Nephron progenitor cell (in vitro differentiated cells): ENCODE measurements at places on chromosomes 2 and 18.

GRCh38 chr2:120014226-120014980, 1.5 kb downstream of the EPB41L5 start:
- DNase-seq = no peak

DNA sequence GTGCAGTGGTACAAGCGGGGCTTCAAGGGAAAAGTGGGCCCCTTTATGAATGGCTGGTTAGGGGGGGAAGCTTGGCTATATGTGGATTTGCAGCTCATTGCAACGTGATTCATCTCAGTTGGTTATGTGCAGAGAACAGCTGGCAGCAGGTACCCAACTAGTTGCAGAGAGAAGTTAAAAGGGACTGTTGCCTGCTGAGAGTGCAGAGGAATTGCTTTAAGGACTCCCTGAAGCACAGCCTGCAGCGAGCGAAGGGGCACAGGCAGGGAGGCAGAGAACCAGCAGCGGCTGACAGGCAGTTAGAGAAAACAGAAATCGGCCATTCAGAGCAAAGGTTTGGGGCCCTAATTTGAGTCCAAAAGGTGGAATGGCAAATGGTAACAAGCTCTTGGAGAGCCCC, 278.2 kb upstream of the LYPD1 start:
- DNase-seq = no peak

DNA sequence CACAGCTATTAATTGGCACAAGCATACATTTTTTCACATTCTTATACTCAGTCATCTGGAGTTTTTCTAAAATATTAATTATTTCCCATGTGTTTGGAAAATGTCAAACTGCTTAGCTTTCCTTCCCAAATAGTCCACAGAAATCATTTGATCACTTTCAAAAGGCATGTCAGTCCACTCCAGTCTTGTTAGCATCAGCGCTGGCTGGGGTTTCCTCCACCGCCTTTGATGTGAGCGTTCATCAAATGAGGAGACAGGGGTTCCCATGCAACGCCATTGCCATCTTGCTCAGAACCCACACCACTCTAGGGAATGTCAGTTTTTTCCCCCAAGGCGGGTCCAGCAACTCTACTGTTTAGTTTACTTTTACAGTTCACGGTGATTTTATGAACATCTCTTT, 13.1 kb upstream of the RAX start:
- DNase-seq = no peak

GRCh38 chr2:111919794-111920608, 21.6 kb downstream of the MERTK start:
- DNase-seq = no peak

DNA sequence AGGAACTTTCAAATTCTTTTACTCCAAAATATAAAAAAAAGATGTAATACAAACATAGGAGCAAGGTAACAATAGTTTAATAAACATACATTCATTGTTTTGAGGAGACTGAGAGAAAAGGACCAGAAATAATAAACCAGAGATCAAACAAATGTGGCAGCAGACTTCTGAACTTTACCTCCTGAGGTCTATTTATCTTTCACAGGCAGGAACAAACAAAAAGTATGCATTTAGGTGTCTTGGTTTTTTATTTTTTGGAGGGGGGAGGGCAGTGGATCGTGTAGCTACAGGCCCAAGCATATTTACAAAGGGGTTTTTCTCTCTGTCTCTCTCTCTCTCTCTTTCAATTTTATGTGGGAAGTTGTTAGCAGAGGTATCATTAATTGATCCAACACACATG, 5.6 kb downstream of the PPP4R1 start:
- DNase-seq = no peak

DNA sequence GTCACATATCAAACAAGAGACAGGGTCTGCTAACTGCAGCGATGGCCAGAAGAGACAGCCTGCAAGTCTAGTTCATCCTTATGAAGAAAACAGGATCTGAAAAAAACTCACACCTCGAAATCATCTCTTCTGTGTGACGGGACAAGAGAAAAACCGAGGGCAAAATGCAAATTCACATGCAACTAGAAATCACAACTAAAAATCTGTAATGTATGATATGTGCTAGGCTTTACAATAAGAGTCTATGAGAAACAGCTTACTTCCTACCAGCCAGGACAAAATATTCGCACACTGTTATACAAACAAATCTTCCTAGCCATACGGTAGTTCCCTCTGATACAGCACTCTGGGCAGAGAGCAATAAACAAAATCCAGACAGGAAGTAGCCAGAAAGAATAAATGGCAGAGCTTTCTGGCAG, 48.8 kb downstream of the ANKRD44 start:
- no peak for DNase-seq

GRCh38 chr2:109396202-109397180, 217.3 kb downstream of the SEPTIN10 start:
- DNase-seq = no peak

DNA sequence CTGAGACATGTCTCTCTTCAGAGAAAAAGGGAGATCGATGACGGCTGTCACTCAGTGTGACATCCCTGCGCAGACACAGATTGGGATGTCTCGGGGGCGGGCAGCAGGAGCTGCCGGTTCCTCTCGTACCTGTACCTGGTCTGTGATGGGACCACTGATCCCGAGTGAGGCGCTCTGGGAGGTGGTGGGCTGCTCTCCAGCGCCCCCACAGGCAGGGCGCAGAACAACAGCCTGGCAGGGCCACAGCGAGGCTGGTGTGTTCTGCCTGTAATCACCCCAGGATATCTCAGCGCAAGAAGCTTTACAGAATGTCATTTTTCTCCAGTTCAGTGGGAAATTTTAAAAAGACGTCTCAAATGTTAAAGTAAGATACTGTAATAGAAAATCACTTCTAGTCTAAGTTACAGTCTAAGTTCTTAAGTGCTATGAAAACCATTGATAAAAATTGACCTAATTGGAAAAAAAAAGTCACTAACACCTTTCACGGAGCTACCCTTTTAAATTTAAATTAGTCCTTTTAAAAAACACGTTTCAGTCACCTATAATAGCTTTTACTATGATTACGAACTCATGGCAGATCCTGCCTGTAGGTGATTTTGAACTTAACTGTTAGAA, 189.8 kb downstream of the SNTG2 start:
- DNase-seq = peak; percentile 70

DNA sequence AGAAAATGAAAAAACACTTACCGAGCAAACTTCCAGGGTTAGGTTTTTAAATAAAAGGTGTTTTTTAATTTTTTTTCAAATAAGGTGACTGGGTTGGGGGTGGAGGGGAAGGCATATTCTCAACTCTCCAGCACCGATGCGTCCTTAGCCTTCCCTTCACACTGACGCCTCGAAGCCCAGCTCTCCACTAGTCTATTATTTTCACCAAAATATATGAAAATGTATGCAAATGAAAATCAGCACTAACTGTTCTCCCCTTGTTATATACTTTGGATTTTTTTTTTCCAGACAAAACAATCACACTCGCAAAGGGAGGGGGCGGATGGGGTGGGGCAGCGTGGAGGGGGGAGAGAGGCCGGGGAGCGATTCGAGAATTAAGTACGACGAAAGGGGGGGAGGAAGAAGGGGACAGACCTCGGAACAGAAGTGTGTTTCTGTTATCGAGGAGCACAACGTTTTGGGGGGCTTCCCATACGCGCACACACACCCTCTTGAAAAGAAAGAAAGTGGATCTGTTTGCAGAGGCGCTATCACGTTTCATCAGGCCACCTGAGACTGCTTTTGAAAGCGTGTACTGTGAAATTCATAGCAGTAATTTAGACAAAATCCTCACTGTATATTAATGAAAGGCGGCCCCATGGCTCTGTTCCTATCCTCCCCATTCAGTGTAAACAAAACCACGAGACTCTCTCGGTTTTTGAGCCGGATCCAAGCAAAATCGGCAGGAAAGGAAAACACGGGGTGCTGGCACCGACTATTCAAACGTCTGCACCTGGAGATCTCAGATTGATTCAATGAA, 2.4 kb upstream of the POU3F3 start:
- DNase-seq = no peak

- DNase-seq = no peak
These were observed 147.6 kb downstream of the THADA start for GRCh38 chr2:43448011-43448821.

DNA sequence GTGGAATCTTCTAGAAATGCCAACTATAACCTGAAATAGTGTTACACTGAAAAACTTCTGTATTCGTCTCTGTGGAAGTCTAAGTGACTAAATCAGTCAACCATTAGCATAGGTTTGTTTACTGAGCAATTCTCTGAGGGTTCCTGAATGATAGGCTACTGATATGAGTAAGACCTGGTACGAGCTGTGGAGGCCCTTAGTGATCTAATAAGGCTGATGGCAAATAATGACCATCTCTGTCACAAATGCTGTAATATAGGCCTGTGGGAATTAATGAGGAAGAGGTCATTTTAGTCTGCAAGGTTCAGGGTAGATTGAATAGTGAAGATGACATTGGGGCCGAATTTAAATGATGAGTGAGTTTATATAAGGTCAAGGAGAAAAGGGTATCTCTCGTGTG, 82.5 kb downstream of the MGAT5 start:
- no peak for DNase-seq

DNA sequence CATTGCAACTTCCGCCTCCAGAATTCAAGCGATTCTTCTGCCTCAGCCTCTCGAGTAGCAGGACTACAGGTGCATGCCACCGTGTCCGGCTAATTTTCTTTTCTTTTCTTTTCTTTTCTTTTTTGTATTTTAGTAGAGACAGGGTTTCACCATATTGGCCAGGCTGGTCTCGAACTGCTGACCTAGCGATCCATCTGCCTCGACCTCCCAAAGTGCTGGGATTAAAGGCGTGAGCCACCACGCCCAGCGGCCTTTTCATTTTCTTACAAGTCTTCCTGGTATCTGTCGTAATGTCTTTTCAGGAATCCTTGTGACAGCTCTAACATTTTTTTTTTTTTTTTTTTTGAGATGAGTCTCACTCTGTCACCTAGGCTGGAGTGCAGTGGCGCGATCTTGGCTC, 66.4 kb upstream of the EDAR start:
- no peak for DNase-seq

GRCh38 chr18:2840521-2840920, 6.3 kb upstream of the EMILIN2 start:
- DNase-seq = no peak

GRCh38 chr2:180124273-180125139, 117.4 kb upstream of the CWC22 start:
- DNase-seq = peak; percentile 4

DNA sequence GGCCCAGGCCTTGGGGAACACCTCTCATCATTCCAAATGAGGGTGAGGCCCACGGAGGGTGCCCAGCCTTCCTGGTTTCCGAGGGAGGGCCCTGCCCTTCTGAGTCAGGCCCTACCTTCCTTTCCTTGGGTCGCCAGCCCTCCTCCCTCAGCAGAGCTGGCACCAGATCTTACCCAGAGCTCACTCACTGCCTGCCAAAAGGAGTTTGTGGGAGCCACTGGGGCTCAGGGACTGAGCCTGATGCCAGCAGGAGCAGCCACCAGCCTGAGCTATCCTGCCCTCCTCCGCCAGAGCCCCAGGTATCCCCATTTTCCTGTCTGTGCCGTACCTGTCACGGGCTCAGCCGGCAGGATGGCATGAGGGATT, 64.1 kb downstream of the NRP2 start:
- no peak for DNase-seq

- no peak for DNase-seq
These were observed 128.3 kb upstream of the SPATS2L start for GRCh38 chr2:200177971-200178911.

GRCh38 chr2:101893681-101894381, 97.9 kb upstream of the IL1R2 start:
- DNase-seq = no peak

GRCh38 chr2:223270548-223270947, 218.6 kb downstream of the KCNE4 start:
- no peak for DNase-seq

DNA sequence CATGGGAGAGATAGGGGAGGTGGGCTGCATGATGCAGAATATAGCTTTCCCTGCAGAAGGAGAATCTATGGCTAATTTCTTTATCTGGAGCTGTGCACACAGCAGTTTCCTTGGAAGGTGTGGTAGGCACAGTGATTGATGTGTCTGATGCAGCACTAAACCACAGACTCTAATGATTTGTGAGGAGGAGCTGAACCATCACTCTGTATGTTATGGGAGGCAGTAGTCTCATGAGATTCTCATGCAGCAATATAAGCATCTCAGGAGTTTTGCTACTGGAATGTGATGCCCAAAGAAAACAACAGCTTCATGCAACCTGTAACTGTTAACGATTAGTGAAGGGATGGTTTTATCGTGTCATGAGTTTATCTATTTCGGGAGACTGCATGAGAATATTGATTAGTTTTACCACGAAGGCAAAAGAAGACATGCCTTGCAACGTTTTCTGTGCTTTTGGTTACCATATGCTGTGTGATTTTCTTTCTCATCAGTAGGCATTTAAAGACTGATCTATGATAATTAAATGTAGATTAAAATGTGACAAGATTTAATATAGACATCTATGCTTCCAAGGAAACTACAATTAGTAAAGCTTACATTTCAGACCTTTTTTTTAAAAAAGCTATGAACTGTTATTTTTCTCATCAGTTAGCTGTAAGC, 286.8 kb downstream of the ARL6IP6 start:
- DNase-seq = no peak

DNA sequence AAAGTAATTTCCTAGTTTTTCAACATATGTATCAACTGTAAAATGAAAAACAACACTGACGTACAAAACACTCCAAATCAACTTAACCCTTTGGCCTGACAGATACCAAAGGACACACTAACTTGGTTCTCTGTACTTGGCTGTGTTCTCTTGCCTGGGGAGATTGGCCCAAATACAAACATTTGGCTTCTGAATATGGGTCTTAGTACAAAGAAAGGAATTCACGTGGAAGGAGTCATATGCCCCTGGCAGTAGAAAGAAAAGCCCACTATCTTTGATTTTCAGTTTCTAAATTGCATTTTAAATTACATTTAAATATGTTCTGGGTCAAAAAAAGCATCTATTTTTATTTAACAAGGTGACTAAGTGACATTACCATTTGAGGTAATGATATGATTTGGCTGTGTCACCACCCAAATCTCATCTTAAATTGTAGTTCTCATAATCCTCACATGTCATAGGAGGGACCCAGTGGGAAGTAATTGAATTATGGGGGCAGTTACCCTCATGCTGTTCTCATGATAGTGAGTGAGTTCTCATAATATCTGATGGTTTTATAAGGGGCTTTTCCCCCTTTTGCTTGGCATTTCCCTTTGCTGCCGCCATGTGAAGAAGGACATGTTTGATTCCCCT, 153.6 kb upstream of the CCDC195 start:
- no peak for DNase-seq

GRCh38 chr2:153416071-153416470, 62.5 kb downstream of the RPRM start:
- no peak for DNase-seq

DNA sequence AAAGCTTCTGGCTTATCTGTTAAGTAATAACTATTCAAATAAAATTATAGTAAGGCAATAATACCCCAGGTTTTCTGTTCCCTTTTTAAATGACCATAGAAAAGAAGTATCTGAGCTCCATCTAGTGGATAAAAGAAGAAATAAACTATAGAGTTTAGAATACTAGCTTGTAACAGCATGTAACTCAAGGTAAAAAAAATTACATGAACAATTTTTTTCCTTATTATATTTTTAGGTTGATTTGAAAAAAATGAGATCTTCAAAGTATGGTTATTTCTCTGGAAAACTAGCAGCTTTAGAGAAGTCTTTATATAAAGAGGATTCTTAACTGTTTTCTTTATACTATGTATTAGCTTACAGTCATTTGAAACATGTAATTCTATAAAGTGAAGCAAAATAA, 58.1 kb downstream of the NCKAP1 start:
- no peak for DNase-seq
